ENCODE measurements at places on chromosomes 3 and 15.

GRCh38 chr3:136671921-136672320, 80.3 kb downstream of the STAG1 start:
- no peak for DNase-seq

GRCh38 chr3:44984335-44984734, 8.3 kb downstream of the EXOSC7 start:
- DNase-seq = no peak

GRCh38 chr15:75713338-75713895, 769 bp upstream of the CSPG4 start:
- DNase-seq = no peak

DNA sequence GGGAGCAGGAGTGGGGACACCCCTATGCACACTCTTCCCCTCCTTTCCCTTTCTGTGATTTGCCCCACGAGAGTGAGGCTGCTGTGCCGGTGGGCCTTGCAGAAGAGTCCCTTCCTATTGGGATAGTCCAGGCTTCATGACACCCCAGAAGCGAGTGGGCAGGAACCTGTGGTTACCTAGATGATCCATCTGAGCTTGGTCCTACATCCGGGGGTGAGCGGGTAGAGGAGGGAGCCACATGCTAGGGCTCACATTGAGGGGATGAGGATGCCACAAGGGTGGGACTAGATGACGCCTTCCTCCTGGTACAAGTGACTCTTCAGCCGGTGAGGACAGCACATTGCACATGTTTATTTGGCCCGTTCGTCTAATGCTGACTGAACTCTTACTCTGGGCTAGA, 43.1 kb upstream of the ADPGK start:
- no peak for DNase-seq

GRCh38 chr3:158050461-158050860, 55.8 kb downstream of the SHOX2 start:
- DNase-seq = no peak

DNA sequence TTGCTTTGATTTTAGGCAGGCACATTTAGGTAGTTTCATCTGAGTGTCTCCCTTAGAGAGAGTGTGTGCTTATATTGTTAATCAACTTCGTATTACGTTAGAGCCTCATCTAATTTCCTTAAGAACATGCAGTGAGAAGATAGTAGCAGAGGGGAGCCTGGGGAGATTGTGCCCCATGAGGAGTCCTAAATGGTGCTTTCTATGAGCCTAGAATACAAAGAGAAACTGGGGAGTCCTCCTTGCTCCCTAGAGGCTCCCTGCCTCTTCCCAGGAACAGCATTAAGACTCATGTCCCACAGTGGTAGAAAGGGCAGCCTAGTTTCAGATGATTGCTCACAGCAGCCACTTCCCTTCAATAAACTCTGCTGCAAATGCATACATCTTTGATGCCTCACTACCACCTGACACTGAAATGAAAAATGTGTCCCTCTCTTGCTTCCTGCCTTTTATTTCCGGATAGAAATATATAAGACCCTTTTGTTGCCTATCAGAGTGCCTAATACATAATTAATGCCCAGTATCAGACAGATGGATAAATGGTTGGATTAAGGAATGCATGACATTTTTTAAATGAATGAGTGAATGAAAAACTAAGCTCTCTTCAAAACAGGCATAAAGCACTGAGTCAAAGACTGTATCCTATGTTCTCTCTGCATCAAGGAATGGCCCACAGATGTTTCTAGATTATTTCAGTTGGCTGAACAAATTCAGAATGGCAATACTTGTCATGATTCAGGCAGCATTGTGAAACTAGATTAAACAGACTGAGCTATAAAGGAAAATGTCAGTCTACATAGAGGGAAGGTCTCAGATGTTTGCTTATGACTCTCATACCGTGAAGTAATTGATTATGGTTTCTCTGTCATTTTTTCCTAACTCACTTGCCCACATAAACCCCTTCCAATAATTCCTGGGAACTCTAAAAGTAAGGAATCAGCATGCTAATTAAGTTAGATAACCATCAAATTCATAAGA, 362.1 kb downstream of the LRRC3B start:
- no peak for DNase-seq

GRCh38 chr3:99475229-99475628, 163.2 kb upstream of the COL8A1 start:
- no peak for DNase-seq

DNA sequence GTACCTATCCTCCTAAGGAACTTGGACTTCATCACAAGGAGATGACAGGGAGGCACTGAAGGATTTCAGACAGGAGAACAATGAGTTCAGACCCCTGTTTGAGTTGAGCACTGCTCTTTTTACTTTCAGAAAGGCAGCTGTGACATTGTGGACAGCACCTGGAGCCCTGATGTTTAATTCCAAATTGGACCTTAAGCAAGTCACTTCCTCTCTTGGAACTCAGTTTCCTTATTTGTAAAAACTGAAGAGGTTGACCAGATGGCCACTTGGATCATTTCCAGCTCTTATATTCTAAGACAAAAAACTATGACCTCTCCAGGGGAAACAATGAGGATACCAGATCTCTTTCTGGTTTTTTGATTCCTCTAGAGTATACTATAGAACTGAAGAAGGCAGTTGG, 34.1 kb upstream of the SMAD3 start:
- DNase-seq = no peak

- DNase-seq = no peak
Observed at GRCh38 chr15:70742928-70743327, 20.4 kb downstream of the UACA start.

DNA sequence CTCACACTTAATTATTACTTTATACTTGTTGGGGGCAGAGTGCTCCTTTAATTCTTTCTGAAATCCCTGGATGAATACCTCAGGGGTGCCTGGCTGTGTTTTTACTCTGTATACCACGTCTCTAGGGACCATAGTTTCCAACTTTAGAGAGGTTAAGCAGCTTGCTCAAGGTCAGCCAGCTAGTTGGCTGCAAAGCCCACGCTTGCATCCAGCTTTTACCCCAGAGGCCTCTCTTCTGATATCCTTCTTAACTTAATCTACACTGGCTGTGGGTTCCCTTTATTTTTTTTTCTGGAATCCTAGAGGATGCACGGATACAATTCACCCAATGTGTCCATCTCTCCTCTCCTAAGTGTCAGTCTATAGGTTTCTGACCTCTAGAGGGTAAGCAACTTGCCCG, 1.4 kb downstream of the PDZRN3 start:
- no peak for DNase-seq

- no peak for DNase-seq
Observed at GRCh38 chr3:197019535-197019934, 10.1 kb downstream of the MELTF start.
